ENCODE measurements at places on chromosomes 7 and 10.
A peak's percentile ranks its signal among the peaks of the same experiment; 100 is the strongest.

DNA sequence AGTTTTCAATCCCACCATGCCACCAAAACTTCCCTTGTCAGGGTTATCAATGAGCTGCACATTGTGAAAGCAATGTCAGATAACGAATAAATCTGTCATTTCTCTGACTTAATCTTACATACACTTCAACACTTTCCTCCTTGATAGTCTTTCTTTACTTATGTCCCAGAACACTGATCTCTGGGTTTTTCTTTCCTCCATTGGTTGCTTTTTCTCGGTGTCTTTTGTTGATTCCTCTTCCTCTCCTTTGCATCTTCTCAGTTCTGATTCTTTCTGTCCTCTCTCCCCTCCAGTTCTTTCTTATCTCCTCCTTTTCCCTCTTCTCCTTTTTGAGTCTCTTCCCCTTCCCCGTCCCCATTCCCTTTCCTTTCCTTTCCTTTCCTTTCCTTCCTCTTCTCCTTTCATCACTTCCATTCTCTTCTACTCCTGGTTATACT lies 16.6 kb downstream of the DNAJB9 start:
- no peak for DNase-seq

- peak; percentile 45 for DNase-seq
Measured at GRCh38 chr7:73827567-73828106, 3.2 kb upstream of the CLDN4 start.

DNA sequence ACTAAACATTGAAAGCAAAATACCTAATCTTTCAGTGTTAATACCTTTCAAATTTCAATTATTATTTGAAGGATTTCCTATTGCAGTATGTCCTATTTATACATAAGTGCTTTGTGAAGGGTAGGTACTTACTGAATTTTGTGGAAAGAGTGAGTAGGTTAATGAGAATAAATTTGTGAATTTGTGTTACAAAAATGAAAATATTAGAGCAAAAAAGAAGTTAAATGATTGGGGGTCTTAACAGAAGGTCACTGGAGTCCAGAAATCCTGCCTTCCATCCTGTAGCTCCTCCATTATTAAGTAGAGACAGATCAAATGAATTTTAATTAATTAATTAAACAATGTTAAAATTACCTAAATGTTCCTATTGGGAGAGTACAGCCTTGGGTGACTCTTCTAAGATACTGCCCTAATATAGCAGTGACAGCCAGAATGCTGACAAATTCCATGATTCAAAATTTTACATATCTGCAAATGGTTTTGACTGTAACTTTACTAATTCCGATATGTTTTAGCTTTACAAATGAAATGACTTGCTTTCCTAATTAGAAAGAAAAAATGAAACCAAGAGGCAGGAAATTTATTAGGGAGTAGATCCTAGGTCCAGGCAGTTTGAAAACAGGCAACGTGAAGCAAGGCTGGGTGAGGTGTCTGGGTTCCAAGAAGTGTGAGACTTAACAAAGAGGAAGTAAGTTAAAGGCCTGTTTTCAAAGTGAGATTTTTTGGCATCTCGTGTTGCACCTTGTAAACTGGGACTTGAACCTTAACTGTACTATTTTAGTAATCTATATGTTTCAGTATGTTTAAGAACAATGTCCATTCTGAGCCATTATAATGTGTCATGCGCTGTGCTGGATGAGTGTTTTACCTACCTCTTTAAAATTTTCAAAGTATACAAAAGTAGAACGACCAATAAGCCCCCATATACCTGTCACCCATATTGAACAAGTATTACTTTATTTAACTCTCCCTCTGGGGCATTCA lies 1.5 kb downstream of the PIK3CG start:
- DNase-seq = peak; percentile 62

DNA sequence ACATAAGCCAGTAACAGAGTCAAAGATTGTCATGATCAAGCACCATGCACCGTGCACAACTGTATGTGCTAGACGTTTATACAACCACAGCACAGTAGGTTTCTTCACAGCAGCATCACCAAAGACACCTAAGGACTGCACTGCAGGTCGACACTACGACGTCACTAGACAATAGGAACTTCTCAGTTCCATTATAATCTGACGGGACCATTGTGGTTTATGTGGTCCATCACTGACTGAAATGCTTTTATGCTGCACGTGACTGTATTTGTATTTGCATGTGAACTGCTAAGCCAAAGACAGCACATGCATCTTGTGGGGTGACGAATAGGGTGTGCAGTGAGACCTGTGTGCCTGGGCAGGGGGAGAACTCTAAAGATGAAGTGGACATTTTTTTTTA lies 164.9 kb downstream of the PARD3 start:
- DNase-seq = peak; percentile 53

- DNase-seq = no peak
Measured at GRCh38 chr7:158325530-158326381, 261.9 kb downstream of the PTPRN2 start.

- no peak for DNase-seq
Measured at GRCh38 chr7:112665709-112666108, 124.5 kb downstream of the TMEM168 start.

DNA sequence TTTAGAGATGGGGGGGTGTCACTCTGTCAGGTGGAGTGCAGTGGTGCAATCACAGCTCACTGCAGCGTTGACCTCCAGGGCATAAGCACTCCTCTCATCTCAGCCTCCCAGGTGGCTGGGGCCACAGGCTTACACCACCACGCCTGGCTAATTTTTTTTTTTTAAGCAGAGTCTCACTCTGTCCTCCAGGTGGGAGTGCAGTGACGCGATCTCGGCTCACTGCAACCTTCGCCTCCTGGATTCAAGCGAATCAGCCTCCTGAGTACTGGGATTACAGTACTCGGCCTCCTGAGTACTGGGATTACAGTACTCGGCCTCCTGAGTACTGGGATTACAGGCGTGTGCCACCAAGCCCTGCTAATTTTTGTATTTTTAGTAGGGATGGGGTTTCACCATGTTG lies 23.6 kb upstream of the PPIA start:
- peak; percentile 35 for DNase-seq

DNA sequence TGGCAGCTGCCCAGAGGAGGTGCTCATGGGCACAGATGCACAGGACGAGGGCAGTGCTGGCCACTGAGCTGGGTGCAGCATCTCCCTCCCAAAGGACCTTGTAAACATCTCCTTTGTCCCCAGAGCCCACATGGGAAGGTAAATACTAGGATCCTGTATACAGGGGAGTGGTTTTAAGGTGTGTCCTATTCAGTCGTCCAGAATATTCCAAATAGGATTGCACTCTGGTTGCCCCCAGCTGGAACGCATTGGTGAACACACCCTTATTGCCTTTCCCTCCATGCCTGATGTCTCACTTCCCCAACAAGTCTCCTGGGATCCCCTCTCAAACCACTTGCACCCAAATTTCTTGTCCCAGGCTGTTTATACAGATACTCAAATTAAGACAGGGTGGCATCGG lies 152.0 kb upstream of the PCBD1 start:
- DNase-seq = no peak

Data from common myeloid progenitor, CD34-positive (primary cell).